ENCODE measurements at places on chromosomes 2 and 18.

GRCh38 chr2:12110481-12110880 is 364.0 kb downstream of the LPIN1 start:
- no peak for DNase-seq

GRCh38 chr2:46655551-46656436 is 176.4 kb downstream of the TMEM247 start:
- DNase-seq: no peak

GRCh38 chr2:187939180-187939579 is 352.5 kb upstream of the GULP1 start:
- DNase-seq: no peak

GRCh38 chr2:102967451-102967850 is 205.6 kb downstream of the TMEM182 start:
- no peak for DNase-seq

GRCh38 chr2:72271766-72272641 is 124.3 kb upstream of the CYP26B1 start:
- DNase-seq: no peak

GRCh38 chr18:12441475-12442034 is 33.8 kb downstream of the PRELID3A start:
- no peak for DNase-seq

GRCh38 chr18:35478520-35479435 is 19.0 kb downstream of the INO80C start:
- no peak for DNase-seq

DNA sequence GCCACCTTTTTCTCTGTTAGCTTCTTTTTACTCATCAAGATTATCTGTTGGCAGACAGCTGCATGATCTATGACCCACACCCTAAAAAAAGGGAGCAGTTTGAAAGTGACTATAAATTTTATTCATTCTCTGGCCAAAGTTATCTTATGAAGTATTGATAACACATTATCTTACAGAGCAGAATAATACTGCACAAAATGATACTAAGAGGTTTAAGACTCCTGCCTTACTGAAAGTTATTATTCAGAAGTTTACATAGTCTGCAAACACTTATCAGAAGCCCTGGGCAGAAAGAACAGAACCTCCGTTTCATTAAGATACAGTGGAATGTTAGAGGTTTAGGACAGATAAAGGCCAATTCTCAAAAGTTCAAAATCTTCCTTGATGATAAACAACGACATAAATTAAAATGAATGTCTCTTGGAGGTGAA is 78.2 kb downstream of the ZEB2 start:
- no peak for DNase-seq

DNA sequence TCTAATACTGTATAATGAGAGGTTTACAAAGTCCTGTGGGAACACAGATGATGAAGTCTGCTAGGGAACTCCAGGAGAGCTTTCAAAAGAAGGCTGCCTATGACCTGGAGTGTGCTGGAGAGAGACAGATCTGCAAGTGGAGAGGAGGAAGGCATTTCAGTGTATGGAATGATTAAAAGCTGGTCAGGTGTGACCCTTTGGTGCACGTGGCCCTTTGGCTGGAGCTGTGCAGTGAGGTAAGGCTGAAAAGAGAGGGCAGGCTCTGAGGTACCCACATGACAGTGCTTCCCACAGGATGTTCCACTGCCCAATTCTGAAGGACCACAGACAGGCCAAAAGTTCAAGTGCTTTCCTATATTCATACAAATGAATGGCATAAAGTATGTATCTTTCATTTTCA is 157.1 kb downstream of the DYM start:
- no peak for DNase-seq

GRCh38 chr18:42185486-42185885 is 230.5 kb downstream of the PIK3C3 start:
- no peak for DNase-seq

DNA sequence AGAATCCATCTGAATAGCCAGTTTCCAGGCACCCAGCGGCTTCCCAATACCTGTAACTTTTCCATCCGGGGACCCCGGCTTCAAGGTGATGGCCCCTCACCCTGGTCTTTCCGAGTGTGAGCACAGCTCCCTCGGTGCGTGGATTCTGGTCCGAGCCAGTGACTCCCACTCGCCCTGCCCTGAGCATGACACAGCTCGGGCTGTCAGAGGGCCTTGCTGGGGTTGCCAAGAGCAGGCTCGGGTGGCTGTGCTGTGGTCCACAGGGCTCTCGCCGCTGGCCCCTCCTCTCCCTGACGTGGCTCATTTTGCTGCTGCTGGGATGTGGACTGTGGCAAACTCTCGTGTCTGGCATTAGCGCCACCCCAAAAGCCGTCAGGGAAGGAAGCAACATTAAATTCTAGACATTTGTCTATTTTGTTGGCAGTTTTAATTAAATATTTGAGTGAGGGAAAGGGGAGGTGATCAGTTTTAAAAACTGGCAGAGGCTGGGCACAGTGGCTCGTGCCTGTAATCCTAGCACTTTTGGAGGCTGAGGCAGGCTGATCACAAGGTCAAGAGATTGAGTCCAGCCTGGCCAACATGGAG is 5.6 kb upstream of the ESPNL start:
- DNase-seq: no peak

DNA sequence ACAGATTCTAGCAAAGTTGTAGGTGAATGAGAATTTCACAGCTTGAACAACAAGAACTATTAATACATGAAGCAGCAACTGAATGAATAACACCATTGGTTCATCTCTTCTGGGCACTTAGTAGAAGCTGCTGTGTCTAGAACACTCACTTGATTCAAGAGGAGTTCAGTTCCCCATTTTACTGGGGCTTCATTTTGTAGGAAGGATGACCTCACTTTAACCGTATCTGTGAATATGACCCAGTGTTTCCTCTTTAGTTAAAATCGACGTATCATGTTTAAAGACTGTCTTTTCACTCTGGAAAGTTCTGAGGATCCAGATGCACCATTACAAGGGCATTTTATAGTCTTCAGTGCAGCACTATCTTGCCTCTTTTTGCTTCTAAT is 47.8 kb downstream of the LRRTM1 start:
- no peak for DNase-seq

DNA sequence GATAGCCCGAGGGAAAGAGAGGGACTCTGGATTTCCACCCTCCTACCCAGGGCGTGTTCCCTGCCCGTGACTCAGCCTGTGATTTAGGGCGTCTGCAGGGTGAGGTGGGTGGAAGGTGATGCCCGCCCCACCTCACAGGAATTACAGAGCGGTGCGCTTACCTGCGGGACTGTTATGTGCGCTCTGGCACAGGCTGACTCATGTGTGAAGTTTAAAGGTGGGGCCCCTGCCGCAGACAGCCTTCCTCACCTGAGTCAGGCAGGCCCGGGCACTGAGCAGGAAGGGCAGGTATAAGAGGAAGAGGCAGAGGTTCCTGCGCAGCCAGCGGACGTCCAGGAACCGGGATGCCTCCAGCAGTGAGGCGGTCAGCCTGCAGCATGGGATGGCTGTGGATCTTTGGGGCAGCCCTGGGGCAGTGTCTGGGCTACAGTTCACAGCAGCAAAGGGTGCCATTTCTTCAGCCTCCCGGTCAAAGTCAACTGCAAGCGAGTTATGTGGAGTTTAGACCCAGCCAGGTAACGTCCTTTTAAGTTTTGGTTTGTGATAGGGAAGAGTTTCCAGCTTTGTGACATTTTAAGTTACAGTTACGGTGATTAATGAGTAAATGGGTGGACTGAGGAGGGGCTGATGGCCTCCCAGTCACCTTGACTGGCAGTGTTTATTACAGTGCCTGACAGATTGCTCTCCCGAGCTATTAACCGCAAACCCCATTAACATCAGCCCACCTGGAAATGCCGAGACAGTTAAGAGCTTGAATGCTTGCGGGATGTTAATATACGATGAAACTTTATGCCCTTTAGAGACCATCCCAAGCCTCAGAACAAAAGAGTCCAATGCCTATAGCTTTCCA is 141.6 kb upstream of the TTC39C start:
- DNase-seq: no peak

GRCh38 chr2:135657806-135658582 is 83.7 kb upstream of the UBXN4 start:
- DNase-seq: no peak

DNA sequence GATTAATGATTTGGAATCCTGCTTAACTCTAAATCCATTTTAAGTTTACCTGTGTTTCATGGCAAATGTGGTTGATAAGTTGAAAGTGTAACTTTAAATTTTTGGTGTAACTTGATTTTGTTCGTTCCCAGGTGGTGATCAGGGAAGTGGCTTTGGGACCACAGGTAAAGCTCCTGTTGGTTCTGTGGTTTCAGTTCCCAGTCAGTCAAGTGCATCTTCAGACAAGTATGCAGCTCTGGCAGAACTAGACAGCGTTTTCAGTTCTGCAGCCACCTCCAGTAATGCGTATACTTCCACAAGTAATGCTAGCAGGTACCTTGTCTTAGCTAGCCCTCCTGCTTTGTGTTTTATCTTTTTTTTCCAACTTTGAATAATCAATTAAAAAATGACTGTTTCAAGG is 62.8 kb downstream of the AGFG1 start:
- DNase-seq: no peak

GRCh38 chr2:219968685-219969345 is 341.4 kb downstream of the SLC4A3 start:
- no peak for DNase-seq

- no peak for DNase-seq
These were observed 700.1 kb downstream of the ADCYAP1 start for GRCh38 chr18:1604751-1605150.

GRCh38 chr2:121746071-121746578 is 9.3 kb upstream of the TSN start:
- no peak for DNase-seq

- DNase-seq: no peak
These were observed 5.0 kb upstream of the OTOS start for GRCh38 chr2:240145461-240145860.

- DNase-seq: no peak
These were observed 120.3 kb upstream of the UXS1 start for GRCh38 chr2:106314444-106314843.

DNA sequence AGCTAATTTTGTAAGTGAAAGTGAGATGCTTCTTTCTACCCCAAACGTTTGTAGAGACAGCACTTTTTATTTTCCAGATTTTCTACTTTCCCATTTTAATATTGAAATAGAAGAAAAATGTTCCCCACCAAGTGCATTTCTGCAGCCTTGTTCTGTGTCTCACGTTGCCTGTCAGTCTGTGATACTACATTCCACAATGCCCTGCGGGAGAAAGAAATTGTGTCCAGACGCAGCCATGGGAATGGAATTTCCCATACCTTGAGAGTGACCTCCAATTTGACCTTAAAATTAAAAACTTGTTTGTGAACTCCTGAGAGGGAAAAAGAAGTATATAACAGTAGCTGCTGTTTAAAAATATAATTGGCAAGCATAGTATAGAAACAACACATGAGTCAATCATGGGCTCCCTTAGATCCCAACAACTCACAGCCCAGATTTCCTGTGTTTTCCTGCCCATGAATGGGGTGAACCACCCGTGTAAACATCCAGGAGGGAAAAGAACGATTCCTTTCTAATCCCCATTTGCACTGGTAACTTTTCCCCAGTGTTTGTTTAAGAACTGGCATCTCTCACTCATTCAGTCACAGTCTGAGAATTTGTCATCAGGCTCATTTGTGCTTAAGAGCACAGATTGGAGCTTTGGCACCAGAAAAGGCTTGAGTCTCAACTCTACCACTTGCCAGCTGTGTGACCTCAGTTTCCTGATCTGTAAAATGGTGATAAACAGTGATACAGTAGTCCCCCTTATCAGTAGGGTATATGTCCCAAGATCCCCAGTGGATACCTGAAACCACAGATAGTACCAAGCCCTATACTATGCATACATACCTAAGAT is 166.1 kb upstream of the ZNF521 start:
- no peak for DNase-seq

- DNase-seq: no peak
These were observed 11.7 kb downstream of the PROC start for GRCh38 chr2:127429844-127430425.

GRCh38 chr2:232293191-232293590 is 85.4 kb upstream of the ALPP start:
- no peak for DNase-seq

DNA sequence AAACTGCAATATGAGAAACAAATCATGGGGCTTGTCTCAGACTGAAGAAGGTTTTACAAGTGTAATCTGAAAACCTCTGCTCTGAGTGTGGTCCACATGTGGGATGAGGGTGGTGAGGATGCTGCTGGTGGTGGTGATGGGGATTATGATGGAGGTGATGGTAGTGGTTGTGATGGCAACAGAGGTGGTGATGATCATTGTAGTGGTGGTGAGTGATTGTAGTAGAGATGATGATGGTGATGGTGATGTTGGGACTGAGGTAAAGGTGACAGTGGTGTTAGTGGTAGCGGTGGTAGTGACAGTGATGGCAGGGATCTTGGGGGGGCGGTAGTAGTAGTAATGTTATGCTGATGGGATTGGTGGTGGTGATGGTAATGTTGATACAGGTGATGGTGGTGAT is 217.8 kb downstream of the ANAPC1 start:
- DNase-seq: no peak

DNA sequence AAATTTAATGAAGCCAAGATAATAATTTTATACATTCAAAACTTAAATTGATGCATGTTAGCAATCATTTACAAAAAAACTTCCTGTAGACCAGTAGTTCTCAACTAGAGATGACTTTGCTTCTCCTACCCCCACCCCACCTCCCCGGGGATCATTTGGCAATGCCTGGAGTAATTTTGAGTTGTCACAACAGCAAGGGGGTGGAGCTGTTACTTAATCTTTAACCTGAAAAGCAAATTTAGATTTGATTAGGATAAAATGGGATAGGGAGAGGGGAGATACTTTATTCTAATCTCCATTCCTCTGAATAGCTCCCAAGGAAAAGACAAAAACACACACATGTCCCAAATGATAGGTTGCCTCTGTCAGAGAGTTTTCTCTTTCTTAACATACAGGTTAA is 4.2 kb downstream of the SLC40A1 start:
- no peak for DNase-seq
